Upper lobe of right lung (tissue), 1 donor: ENCODE measurements at places on chromosomes 2 and 18. TPM values are rescaled to one million over a fixed set of nuclear protein-coding genes. Genes with fewer than 3 reads are reported as not detected.

- no peaks in the 10 kb centered on the region for H3K27me3 ChIP-seq
- H3K27ac ChIP-seq = no peak overlapping the region
Observed at GRCh38 chr2:37705191-37705590, 33.7 kb upstream of the CDC42EP3 start.

DNA sequence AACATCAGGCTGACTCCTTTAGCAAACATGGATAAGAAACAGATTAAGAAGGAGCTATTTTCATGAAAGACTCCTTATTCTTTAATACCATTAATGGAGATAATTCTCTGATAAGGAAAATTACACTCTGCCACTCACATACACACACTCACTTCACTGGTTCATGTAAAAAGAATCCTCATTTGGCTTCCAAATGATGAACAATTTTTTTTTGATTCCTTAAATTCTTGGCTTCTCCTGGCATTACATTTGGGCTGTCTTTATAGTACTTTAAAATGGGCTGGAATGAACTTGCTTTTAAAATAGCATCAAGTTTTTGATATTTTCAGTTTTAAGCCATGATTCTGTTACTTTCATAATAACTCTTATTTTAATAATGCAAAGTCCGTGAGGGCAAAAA is 328.6 kb downstream of the SLC8A1 start:
- H3K36me3 ChIP-seq = no peaks in the 10 kb centered on the region
- no peak for DNase-seq
- no peaks in the 10 kb centered on the region for H3K27me3 ChIP-seq
- H3K4me1 ChIP-seq = peaks cover 4% of the 10 kb centered on the region

DNA sequence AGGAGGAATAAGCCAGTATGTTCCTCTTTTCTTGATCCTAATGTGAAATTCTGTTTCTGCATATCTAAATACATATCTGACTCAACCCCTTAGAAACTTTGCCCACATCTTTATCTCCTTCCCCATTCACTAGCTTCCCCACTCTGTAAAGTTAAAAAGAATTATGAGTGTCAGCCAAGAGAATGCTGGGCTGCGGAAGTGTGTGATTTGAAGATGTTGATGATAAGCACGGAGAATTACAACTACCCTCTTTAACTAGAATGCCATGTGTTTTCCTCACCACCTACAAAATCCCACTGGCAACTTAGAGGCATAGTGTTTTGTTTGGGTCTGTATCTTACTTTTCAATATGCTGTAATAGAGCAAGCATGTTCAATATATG is 490.4 kb upstream of the FANCL start:
- H3K4me1 ChIP-seq = no peaks in the 10 kb centered on the region
- no peak for DNase-seq
- no peaks in the 10 kb centered on the region for H3K27me3 ChIP-seq
- no peak overlapping the region for H3K27ac ChIP-seq
- no peaks in the 10 kb centered on the region for H3K36me3 ChIP-seq
- no peak overlapping the region for H3K4me3 ChIP-seq

DNA sequence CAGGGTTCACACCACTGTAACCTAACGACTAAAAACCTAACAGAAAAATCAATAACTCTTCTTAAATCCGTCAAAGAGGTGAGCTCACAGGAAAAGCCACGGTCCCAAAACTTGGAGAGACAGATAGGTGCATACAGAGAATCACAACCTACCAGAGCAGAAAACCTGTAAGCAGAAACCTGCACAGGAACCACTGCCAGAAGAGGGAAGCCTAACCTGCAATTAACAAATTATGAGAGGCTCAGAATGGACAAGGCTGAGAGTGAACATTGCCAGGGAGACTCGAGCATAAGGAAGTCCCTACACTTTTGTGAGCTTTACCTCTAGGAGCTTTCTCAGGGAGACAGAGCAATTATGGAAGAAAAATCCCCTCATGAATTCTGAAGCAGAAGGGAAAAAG is 156.2 kb upstream of the NETO1 start:
- DNase-seq = no peak
- no peak overlapping the region for H3K27ac ChIP-seq
- no peak overlapping the region for H3K4me3 ChIP-seq

DNA sequence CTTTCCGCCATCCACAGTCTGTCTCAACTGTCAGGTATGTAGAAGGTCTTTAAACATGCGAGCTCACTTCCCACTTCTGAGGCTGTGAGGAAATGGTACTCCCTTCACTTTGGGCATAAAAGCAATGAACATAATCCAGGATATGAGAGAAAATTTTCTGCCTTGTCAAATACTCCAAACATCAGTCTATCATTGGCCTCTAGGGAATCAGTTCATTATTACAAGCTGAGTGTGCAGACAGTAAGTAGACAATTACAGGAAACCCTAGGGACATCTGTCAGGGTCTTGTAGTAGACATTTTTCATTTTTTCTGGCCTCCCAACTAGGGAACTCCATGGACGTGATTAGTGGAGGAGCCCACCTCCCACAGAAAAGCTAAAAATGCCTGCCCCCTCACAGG is 13.6 kb upstream of the APCDD1 start:
- H3K36me3 ChIP-seq = no peaks in the 10 kb centered on the region
- no peak overlapping the region for H3K4me3 ChIP-seq
- no peak overlapping the region for H3K27ac ChIP-seq
- no peaks in the 10 kb centered on the region for H3K27me3 ChIP-seq
- H3K4me1 ChIP-seq = no peaks in the 10 kb centered on the region
- DNase-seq = no peak

GRCh38 chr18:31248783-31249521 is 69.0 kb upstream of the DSG1 start:
- no peaks in the 10 kb centered on the region for H3K36me3 ChIP-seq
- no peak for DNase-seq
- no peaks in the 10 kb centered on the region for H3K4me1 ChIP-seq
- H3K4me3 ChIP-seq = no peak overlapping the region

- H3K4me1 ChIP-seq = peaks cover 10% of the 10 kb centered on the region
- peaks cover 4% of the 10 kb centered on the region for H3K36me3 ChIP-seq
- no peak overlapping the region for H3K27ac ChIP-seq
- no peak overlapping the region for H3K4me3 ChIP-seq
Observed at GRCh38 chr18:7950380-7951136, 383.4 kb downstream of the PTPRM start.

- no peak for DNase-seq
- H3K4me1 ChIP-seq = no peaks in the 10 kb centered on the region
- no peaks in the 10 kb centered on the region for H3K36me3 ChIP-seq
- H3K4me3 ChIP-seq = no peak overlapping the region
- H3K27ac ChIP-seq = no peak overlapping the region
Observed at GRCh38 chr2:219744600-219744999, 117.2 kb downstream of the SLC4A3 start.

DNA sequence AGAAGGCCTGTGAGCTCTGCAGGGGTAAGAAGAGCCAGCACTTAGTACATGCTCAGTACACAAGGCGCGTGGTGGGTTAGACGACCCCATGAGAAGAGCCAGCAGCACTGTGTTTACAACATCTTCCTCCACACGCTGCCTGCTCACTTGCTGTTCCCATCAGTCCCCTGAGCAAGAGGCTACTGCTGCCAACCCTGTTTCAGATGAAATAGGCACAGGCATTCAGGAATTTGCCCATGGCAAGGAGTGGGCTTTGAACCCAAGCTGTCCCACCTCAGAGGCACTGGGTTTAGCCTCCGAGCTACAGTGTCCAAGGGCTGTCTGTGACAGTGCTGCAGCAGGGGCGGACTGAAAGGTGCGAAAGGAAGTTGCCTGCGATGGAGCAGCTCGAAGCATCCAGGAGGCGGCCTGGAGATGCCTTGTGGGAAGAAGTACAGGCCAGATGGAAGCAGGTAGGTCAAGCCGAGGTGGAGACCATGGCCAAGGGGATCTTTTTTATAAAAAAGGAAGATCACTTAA is 121.5 kb upstream of the PXDN start:
- H3K27ac ChIP-seq = no peak overlapping the region
- H3K4me3 ChIP-seq = no peak overlapping the region
- no peaks in the 10 kb centered on the region for H3K4me1 ChIP-seq
- peaks cover 43% of the 10 kb centered on the region for H3K27me3 ChIP-seq
- no peaks in the 10 kb centered on the region for H3K36me3 ChIP-seq
- DNase-seq = no peak

DNA sequence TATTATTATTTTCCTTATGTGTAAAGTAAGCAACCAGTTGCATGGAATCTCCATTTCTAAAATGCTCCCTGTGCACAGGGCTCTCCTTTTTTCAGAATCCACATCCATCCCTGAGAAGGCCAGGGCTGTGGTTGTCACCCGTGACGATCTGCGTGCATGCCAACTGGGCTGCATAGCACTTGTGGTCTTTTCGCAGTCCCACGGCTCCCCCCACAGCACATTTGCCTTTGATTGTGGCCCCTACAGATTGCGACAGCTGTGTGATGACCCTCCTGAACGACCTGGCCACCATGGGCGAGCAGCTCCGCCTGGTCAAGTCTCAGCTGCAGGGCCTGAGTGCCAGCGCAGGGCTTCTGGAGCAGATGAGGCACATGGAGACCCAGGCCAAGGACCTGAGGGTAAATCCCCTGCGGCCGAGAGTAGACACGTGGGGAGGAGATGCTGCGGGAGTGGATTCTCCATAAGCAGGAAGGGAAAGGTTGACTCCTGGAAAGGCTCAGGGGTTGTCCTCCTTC is 119.8 kb upstream of the TTC39C start:
- no peaks in the 10 kb centered on the region for H3K36me3 ChIP-seq
- DNase-seq = no peak
- no peaks in the 10 kb centered on the region for H3K27me3 ChIP-seq
- H3K27ac ChIP-seq = no peak overlapping the region
- peaks cover 4% of the 10 kb centered on the region for H3K4me1 ChIP-seq

- peaks cover 28% of the 10 kb centered on the region for H3K36me3 ChIP-seq
- H3K4me3 ChIP-seq = no peak overlapping the region
- no peaks in the 10 kb centered on the region for H3K27me3 ChIP-seq
Observed at GRCh38 chr18:8627107-8627472, 17.9 kb downstream of the RAB12 start.

- no peak for DNase-seq
- no peaks in the 10 kb centered on the region for H3K4me1 ChIP-seq
- H3K27ac ChIP-seq = no peak overlapping the region
- H3K27me3 ChIP-seq = no peaks in the 10 kb centered on the region
Observed at GRCh38 chr2:215241791-215242305, 70.0 kb upstream of the ATIC start.

- no peaks in the 10 kb centered on the region for H3K27me3 ChIP-seq
- H3K27ac ChIP-seq = no peak overlapping the region
- no peak for DNase-seq
- H3K4me3 ChIP-seq = no peak overlapping the region
Observed at GRCh38 chr18:58507880-58508279, 121.0 kb downstream of the ALPK2 start.

GRCh38 chr2:212177724-212178123 is 360.9 kb downstream of the ERBB4 start:
- no peak overlapping the region for H3K4me3 ChIP-seq
- no peaks in the 10 kb centered on the region for H3K27me3 ChIP-seq
- H3K27ac ChIP-seq = no peak overlapping the region
- no peak for DNase-seq

DNA sequence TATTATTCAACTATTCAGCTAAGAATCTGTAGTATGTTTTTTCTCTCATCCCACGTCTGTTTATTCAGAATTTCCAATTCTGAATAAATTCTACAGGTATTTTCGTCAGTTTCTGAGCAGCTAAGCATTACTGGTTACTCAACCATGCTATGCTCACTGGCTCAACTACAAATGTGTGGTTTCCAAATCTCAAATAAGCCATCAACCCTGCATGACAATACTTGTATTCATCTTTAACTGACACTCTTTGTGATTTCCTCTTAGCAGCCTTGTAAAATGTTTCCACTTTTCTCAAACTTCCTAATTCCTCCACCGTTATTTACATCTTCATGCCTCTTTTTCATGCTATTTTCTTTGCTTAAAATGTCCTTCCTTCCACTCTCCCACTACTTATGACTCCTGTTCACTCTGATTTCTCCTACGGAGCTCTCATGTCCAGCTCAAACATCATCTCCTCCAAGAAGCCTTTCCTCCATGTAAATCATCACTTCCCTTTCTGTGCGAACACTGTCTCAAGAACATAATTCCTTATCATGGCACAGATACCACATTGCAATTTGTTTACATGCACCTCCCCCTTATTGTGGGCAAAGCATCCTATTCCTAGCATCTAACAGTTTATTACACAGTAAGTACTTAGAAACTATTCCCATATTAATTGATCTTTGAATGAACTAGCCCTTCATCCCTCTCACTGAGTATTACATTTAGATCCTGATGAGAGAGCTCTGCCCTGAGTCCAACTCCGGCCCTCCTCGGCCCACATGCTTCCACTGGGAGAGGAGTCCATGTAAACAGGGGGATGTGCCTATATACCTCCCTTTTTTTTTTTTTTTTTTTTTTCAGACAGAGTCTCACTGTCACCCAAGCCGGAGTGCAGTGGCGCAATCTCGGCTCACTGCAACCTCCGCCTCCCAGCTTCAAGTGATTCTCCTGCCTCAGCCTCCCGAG is 10.5 kb downstream of the CCDC88A start:
- H3K36me3 ChIP-seq = peaks cover 13% of the 10 kb centered on the region
- peaks cover 6% of the 10 kb centered on the region for H3K4me1 ChIP-seq
- no peak overlapping the region for H3K4me3 ChIP-seq
- H3K27ac ChIP-seq = no peak overlapping the region
- DNase-seq = no peak

DNA sequence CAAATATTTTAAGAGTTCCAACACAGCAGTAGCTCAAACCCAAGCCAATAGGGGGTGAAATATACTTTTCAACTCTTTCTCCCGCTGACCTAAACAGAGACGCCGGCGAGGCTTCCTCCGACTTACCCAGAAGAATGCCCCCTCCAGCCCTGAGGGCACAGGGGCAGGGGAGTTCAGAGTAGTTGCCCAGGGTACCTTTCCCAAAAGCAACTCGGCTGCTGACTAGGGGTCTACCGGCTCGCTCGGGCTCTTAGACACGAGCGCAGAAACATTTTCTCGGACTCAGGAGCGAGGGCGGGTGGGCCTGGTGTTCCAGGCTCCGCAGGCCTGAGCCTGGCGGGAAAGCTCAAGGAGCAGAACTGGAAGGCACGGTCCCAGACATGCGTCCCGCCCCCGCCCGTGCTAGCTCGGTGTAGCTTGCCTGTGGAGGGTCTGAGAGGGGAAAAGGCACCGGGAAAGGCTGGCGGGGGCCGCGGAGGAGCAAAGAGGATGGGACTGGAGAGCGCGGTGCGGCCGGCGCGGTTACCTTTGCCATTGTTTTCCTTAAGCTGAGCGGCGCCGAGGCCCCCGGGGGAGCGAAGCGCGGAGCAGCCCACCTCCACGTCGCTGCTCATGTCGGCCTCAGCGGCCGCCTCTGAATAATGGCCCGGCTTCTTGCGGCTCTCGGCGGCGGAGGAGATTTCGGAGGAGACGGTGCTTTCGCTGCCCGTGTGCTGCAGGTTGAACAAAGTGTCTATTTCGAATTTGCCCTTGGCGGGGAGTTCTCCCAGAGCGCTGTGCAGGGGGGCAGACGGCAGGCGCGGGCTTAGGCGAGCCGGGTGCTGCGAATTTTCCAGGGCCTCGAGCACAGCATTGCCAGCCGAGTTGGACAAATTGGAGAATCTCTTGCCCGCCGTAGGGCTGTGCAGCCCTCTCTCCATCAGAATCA is 674 bp downstream of the EVX2 start:
- no peak overlapping the region for H3K27ac ChIP-seq
- no peaks in the 10 kb centered on the region for H3K36me3 ChIP-seq
- no peak for DNase-seq
- no peak overlapping the region for H3K4me3 ChIP-seq

The GCG gene
- not detected for total RNA-seq

The B3GNT7 gene
- 53.5 TPM for total RNA-seq

The NYAP2 gene
- total RNA-seq = 0.93 TPM
